Dorsolateral prefrontal cortex (tissue), 122 donors: ENCODE measurements at places on chromosomes 1 and 21. TPM values are rescaled to one million over a fixed set of nuclear protein-coding genes. Genes with fewer than 3 reads are reported as not detected.
A peak's percentile ranks its signal among the peaks of the same experiment; 100 is the strongest.

- no peak for DNase-seq
Observed at GRCh38 chr1:9990944-9991343, 6.1 kb upstream of the RBP7 start.

GRCh38 chr1:54096877-54097240 lies 43.5 kb downstream of the TCEANC2 start:
- no peak for DNase-seq

DNA sequence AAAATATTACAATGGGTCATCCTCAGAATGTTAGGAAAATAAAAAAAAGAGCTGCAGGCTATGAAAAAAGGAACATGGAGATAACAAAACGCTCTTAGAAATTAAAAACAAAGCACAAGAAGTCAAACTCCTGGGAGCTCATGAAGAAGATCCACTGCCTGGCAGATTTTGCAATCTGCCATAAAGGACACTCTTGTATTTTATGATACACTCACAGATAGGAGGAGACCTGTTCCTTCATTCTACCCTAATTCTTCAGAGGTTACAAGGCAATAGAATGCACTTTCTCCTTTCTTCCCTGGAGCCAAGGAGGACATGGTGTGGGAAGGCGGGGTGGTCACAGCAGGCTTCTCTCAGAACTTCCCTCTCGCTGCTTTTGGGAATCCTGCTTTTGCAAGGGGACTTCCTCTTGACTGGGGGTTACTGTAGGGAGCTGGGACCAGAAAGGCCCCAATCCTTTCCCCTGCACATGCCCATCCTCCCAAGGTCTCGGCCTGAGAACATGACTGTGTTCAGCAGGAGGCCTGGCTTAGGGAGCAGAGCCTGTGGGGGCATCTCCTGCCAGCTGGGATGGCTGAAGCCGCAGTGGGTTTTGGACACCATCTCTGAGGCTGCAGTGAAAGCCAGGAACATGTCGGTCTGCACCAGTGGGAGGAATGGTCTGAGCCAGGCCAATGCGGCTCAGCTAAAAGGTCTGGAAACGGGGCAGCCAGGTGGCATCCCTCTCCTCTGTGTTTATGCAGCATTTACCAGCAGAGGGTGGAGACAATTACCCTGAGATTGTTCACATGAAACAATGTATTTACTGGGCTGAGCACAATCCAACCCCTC lies 44.8 kb downstream of the GPR161 start:
- DNase-seq, result no peak

GRCh38 chr1:203182387-203182953 lies 4.0 kb downstream of the CHI3L1 start:
- DNase-seq, result no peak

DNA sequence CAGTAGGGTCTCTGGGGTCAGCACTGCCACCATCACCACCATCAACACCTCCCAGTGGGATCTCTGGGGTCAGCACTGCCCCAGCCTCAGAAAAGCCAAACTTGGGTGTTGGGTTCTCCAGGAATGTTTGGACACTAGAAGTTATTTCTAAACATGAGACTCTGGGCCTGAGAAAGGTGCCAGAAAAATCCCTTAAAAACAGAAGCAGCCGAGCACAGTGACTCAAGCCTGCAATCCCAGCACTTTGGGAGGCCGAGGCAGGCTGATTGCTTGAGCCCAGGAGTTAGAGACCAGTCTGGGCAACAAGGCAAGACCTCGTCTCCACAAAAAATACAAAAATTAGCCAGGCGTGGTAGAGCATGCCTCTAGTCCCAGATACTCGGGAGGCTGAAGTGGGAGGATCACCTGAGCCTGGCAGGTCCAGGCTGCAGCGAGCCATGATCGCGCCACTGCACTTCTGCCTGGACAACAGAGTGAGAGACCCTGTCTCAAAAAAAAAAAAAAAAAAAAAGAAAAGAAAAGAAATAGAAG lies 470 bp downstream of the PTAFR start:
- DNase-seq, result no peak

DNA sequence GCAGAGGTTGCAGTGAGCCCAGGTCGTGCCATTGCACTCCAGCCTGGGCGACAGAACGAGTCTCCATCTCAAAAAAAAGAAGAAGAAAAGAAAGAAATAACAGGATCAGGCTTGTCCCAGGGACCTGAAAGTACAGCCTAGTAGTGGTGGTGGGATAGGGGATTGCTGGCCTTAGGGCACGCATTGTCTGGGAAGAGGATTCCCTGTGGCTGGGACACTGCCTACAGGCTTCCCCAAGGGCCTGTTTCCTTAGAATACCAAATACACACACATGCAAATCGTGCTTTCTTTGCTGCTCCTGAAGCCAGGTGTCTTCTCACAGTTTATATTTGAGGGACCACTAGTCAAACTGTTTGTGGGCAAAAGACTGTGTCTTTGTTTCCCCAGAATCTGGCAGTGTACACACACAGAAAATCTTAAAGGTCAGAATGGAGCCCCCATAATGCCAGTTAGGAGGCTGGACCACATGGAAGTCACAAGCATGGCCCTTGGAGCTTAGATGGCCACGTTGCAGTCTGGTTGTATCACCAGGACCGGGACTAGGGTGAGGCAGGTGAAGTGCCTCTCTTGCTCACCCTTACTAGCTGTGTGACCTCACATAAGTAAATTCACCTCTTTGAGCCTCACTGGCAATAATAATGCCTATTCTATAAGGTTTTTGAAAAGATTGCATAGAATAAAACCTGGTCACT lies 12.7 kb upstream of the ASAP3 start:
- DNase-seq, result no peak

DNA sequence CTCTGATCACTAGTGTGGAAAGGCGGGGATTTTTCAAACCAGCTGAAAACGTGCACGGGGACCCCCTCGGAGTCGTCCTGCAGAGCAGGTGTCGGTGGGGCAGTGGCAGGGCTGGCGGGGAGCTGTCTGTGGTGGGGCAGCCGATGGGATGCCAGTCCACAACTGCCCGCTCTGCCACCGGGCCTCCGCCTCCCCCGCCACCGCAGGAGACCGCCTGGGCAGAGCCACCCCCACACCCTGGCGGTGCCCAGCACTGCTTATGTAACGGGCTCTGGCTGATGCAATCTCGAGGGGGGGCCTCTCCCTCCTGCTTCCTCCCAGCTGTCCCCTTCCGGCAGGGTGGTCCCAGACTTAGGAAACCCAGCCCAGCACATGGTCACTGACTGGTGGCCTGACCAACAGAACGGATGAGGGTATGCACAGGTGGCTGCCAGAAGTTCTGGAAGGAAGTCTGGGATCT lies 9.3 kb downstream of the CHD5 start:
- peak; percentile 72 for DNase-seq

CAPN8 gene
- 2.2 TPM for total RNA-seq

PADI2 gene
- 106 TPM for total RNA-seq

TNFAIP8L2 gene
- 0.42 TPM for total RNA-seq

RNF186 gene
- not detected for total RNA-seq
